GM03348 (cell line): ENCODE measurements at places on chromosomes 3 and 15.

GRCh38 chr3:13688824-13689223, 139.9 kb downstream of the FBLN2 start:
- DNase-seq: no peak

DNA sequence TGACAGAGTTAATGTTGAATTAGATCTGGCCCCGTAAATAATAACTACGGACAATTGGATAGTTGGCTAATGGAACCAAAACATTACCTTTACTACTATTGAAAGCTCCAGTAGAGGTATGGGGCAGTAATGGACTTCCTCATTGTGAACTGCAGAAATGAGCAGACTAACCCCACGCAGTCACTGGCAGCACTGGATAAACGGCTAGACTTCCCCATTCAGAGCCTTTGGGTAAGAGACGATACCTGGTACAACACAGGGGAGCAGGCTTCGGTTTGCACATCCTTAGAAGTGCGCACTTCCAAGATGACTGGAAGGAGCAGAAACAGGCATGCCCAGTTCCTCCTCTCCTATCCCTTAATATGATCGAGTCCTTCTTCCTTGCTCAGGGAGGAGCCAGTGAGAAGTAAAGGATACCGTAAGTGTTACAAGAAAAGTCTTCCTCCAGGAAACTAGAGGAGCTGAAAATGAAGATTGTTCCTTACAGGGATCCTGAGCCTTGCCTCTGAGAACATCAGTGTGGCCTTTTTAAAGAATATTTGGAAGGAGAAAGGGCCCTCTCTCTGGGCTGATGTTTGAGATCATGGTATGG, 100.5 kb upstream of the NECTIN3 start:
- DNase-seq: no peak

GRCh38 chr15:87537295-87537694, 719.2 kb downstream of the NTRK3 start:
- DNase-seq: no peak

DNA sequence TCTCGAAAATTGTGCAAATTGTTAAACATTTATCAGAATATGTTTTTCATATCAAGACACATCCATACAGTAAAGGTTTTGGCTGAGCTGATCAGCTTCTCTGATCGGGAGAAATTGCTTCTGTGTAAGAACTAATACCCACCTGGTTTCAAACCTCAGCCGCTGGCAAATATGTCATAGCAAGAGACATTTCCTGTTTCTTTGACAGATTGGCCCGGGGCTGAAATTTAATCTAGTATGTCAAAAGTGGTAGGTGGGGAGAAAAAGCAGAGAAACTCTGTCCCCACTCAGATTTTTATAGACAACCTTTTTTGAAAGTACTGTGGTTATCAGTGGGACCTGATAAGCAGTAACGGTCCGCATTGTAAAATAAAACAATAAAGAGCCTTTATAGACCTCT, 88.8 kb upstream of the SLC24A5 start:
- no peak for DNase-seq

DNA sequence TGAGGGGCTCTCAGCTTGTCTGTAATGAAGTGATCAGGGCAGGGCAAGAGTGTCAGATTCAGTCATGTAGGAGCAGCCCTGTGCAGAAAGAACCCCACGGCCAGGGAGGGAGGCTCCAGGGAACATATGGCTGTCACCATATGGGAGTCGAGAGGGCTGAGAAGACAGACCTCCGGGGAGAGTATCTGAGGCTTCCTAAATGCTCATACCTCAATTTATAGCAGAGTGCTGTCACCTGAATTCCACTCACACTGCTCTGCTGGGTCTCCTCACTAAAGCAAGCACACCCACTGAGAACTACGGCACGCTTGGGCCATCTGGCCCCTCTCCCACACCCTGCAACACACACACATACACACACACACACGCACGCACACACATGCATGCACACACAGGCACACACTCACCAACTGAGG, 92.3 kb upstream of the TJP1 start:
- no peak for DNase-seq

DNA sequence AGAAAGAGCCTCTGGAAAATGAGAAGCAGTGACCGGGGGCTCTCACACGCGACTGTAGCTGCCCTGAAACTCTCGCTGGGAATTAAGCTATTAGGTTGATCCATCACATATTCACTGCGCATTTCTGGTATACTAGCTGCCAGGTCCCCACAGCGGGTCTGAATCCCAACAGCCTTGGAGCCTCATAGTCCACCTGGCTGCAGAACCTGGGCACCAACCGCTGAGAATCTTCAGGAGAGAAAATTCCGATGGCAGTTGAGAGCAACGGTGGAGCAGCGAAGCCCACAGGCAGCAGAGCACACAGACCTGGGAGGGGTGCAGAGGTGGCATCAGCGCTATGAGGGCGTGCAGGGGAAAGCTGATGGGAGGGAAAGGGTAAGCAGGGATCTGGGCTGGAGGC, 75.1 kb downstream of the FAM174B start:
- DNase-seq: no peak

GRCh38 chr3:135966271-135966961, 888 bp downstream of the PPP2R3A start:
- DNase-seq: no peak

GRCh38 chr15:84402856-84403608, 167.5 kb downstream of the GOLGA6L4 start:
- DNase-seq: no peak

DNA sequence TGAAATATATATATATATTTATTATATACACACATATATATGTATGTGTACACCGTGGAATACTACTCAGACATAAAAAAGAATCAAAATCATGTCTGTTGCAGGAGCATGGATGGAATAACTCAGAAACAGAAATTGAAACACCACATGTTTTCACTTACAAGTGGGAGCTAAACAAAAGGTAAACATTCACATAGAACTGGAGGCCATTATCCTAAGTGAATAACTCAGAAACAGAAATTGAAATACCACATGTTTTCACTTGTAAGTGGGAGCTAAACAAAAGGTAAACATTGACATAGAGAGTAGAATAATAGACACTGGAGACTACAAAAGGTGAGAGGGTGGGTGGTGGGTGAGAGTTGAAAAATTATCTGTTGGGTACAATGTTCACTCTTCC, 171.5 kb upstream of the GOLIM4 start:
- no peak for DNase-seq

- peak; percentile 75 for DNase-seq
Observed at GRCh38 chr15:63582718-63583426, 14.3 kb upstream of the FBXL22 start.

DNA sequence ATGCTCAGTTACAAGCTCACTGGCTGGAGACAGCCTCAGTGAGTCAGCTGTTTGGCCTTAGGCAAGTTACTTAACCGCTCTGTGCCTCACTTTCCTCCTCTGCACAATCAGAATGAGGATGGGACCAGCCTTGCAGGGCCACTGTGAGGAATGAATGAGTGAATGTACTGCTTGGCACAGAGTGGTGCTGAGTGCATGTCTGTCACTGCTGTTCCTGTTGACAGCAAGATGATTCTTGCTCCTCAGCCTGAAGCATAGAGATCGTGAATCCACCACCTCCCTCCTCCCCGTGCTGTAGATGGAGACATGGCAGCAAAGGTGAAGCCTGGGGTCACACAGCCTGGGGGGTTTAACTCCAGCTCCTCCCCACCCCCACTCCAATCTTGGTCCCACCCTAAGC, 14.6 kb upstream of the GRIP2 start:
- no peak for DNase-seq

DNA sequence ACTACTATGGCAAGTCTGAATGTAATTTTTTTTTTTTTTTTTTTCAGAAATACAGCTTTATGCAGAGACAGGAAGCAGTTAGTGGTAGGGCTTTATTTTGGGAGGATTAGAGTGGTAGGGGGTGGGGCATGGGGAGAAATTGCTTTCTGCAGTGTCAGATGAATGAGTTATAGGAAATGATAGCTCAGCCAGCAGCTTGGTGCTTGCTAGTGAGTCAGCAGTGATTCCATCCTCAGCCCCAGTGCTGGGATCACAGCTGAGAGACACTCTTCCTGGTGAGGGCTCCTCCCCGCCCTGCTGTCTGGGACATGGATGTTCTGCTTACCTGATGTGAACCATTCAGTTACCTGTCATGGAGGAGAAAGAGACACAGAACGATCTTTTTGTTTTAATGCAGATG, 39.6 kb downstream of the SEMA6D start:
- DNase-seq: peak; percentile 75

GRCh38 chr15:73870700-73871408, 2.5 kb upstream of the TBC1D21 start:
- DNase-seq: no peak

- DNase-seq: peak; percentile 22
Observed at GRCh38 chr3:21665444-21666100, 85.4 kb downstream of the ZNF385D start.

GRCh38 chr15:51076524-51077220, 18.0 kb downstream of the TNFAIP8L3 start:
- DNase-seq: no peak

DNA sequence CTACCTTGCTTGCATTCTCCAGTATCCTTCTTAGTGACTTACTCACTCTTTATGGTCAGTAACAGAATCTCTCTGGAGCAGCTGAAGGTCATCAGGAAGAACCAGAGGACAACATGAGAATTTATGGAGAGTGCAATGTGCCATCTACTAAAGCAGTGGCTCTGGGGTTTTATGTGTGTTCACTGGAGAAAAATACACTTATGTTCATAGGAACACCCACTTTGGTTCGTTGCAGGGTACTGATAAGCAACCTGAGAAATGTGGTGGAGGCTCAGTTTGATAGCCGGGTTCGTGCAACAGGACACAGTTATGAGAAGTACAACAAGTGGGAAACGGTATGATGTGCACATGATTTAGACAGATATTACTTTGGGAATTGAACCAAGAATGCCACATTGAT, 12.8 kb downstream of the CPB1 start:
- DNase-seq: no peak

DNA sequence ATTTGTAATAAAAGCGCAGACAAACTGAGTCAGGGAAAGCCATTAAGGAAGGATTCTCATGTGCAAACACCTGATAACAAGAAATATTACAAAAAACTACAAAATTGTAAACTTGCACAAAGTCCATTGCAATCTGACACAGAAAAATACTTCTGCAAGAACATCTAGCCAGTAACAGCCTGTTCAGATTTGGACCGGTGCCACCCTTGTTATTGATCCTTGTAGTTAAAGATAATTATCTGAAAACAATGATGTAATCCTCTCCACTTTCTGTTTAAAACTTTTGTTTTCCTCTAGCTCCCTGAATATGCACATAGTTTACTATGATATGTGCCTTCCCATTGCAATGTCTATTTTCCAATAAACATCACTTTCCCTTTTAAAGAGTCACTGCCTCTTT, 1090.2 kb downstream of the PLOD2 start:
- no peak for DNase-seq

DNA sequence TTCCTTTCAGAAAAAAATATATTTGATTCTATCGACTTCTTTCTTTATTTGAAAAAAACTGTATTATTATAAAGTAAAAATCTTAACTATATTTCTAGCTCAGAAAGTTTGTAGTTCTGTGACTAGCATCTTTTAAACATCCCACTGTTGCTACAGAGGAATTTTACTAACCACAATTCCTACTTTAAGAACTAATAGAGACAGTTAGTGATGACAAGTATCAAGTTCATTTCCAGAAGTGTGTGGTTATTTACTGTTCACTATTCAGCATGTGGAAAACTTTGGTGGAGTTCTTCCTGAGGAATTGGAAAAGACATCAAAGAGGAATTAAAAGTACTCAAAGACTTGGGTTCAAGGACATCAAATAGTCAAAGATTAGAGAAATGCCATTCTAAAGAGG, 524.1 kb upstream of the CBLB start:
- DNase-seq: peak; percentile 19

DNA sequence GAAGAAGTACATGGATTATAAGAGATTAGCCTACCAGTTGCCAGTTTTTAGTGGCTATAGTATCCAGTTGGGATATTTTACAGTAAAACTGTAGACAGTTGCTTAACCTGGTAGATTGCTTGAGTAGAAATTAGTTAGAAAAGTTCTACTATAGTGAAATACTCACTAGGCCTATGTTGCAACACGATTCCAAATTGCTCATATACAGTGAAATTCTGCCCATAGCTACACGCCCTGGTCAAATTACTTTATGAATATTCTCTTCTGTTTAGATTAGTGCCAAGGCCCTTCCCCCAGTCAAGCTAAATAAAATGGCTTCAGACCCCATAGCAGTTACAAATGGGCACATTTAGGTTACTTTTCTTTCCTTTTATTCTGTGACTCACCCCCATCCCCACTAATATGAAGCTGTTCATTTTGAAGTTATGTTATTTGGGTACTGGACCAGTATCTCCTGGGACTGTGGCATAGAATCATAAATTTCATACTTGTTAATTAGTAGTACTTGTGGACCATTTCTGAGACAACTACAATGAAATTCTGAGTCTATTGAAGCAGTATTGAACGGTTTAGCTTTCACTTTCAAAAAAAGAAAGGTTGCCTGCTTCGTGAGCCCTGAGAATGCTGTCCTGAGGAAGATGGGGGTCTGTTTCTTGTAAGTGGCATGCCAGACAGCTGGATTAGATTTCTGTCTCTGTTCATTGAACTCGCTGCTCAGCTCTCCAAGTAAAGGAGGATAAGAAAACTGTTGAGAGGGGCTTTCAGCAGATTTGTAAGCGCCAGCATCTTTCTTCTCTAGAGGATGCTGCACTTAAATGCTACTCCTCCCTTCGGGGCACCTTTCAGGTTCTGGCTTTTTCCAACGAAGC, 65.8 kb upstream of the CFAP20DC start:
- peak; percentile 37 for DNase-seq

DNA sequence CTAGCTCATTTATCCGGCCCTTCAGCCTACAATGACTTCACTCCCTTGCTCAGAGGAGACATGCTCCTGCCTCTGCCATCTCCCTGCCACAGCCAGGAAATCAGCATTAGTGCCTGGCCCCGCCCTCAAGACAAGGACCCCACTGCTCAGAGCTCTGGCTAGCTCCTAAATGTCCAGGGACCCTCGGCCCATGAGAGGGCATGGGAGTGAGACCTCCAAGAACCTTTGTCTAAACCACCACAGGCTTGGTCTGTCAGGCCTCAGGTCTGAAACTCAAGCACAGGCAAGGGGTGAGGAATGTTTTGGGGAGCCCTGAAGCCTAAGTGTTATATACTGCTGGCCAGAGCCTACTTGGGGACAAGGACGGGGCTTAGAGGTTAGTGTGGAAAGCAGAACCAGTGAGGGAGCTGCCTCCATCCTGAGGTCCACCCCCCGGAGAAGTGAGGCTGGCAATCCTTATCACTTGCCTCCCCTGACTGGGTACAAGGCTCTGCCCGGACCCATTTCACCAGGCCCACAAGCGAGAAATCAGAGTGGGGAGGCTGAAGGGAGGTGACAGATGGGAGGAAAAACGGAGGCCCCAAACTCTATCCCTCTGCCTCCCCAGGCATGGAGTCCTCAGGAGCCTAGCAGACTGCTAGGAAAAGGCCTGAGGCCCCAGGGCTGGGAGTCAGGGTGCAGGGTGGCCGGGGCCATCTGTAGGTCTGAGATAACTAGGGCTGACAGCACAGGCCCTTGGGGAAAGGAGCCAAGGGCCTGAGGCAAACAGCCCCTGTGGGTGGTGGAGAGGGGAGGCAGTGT, 18.8 kb downstream of the SHF start:
- no peak for DNase-seq

DNA sequence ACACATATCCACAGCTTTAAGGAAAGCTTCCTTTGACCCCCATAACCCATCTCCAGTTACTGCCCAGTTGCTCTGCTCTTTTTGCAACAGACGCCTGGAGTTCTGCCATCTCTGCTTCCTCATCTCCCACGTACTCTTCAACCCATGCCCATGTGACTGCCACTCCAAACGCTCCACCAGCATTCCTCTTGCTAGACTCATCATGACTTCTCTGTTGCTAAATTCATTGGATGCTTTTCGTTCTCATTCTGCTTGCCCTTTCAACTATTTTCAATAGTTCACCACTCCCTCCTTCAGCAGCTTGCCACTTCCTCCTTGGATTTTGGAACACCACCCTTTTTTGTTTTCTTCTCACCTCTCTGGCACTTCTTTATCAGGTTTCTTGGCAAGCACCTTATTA, 2.7 kb upstream of the KNSTRN start:
- DNase-seq: peak; percentile 93
